ENCODE measurements at places on chromosomes 7 and 10.
A peak's percentile ranks its signal among the peaks of the same experiment; 100 is the strongest.

GRCh38 chr10:69647126-69647525, 17.1 kb downstream of the FAM241B start:
- no peak for DNase-seq

DNA sequence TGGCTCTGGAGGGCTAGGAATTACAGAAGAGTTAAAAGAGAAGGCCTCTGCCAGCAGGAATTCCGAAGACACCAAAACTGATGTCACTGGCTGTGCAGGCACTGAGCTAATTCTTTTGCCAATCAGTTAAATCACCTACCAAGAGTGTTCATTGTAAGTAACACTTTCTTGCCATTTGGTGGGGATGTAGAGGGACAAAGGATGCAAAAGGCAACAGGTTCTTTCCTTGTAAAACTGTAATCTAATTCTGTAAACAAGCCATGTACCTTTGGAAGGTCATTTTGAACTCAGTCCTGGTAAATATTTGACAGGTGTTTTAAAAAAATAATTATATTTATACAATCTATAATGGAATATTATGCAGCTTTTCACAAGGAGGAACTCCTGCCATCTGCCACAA, 438.4 kb downstream of the AUTS2 start:
- no peak for DNase-seq

GRCh38 chr10:26805567-26806245, 55.1 kb downstream of the ABI1 start:
- no peak for DNase-seq

GRCh38 chr10:69759641-69760040, 42.1 kb upstream of the COL13A1 start:
- no peak for DNase-seq

GRCh38 chr10:6671976-6672375, 91.9 kb upstream of the PRKCQ start:
- DNase-seq = no peak

GRCh38 chr7:141073641-141074161, at the start of gene TMEM178B:
Gene TMEM178B (plus strand): TSS chr7:141074064.
- DNase-seq = no peak

DNA sequence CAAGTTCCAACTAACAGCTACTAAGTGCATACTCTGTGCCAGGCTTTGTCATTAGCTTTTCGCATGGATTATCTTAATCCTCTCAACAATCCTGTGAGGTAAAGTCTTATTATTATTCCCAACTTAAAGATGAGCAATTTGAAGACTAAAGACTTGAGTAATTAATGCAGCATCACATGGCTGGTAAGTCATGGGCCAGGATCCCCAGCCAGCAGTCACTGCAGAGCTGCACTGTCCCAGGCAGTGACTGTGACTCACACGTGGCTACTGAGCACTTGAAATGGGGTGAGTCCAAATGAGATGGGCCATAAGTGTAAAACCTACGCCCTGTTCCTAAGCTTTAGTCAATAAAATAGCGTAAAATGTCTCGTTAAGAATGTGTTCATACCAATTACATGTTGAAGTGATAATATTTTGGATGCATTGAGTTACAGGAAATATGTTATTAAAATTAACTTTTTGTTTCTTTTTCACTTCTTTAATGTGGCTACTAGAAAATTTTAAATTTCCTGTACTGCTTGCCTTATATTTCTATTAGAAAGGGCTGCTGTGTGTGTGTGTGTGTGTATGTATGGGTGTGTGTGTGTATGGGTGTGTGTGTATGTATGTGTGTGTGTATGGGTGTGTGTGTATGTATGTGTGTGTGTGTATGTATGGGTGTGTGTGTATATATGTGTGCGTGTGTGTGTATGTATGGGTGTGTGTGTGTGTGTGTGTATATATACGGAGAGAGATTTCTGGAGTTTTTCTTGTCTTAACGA, 756.3 kb downstream of the AUTS2 start:
- DNase-seq = no peak

DNA sequence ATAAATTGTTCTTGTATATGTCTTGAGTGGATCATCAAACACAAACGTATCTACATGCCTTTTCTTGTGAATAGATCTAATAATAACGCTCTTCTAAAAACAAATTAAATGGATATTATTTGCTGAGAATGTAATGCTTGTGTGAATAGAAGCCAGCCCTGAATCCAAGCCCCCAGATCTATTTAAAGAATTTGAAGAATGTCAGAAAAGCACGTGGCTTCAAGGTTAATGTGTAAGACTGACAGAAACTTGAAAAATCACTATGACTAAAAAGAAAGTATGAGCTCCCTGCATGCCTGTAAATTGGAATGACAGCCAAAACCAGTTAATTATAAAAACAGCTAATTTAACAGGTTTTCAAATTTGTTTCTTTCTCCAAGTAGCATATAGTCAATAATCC, 43.2 kb upstream of the ATRNL1 start:
- DNase-seq = no peak

DNA sequence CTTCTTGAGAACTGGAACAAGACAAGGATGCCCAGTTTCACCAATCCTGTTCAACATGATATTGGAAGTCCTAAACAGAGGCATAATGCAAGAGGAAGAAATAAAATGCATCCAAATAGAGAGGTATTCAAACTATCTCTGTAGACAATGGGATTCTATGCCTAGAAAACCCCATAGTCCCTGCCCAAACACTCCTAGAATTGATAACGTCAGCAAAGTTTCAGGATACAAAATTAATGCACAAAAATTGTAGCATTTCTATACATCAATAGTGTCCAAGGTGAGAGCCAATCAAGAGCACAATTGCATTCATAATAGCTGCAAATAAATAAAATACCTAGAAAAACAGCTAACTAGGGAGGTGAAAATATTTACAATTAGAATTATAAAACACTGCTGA, 72.5 kb downstream of the PCDH15 start:
- DNase-seq = no peak

DNA sequence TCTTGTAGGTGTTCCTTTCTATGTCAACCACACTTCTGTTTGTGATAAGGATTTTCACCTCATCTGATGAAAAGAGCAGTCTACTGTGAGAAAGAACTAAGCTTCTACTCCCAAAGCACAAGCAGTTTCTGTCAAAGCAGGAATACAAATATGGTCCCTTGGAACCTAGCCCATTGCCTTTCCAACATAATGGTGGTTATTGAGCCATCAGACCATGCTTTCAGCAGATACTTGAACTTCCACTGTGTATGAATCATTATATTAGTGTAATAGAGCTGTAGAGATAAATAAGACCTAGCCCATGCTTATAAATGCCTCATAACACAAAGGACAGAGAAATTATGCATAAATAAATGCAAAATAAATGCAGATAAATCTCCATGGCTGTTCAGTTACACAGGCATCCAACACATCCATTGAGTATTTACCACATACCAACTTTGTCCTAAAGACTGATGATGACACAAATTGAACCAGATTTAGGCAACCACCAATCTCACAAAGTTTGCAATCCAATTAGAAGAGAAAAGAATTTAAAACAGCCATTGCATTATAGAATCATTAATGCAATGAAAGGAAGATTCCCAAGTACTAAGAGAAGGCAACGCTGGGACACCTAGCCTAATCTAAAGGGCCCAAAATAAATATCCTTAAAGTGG, 729.4 kb upstream of the C7orf33 start:
- DNase-seq = no peak

DNA sequence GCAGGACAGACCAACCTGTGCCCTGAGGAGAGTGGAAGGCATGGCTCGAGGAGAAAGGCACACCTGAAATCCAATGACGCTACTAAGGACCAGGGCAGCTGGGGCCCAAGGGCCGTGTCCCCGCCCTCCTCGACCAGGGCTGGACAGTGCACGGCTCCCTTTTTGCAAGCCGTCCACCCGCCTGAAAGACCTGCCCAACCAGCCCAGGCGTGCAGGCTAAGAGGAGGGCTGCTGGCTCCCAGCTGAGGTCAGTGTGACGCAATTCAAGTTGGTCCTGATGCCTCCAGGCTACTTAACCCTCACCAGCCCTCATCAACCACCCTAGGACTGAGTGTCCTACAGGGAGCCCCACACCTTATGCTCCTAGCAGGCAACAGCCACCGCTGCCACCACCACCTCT, 69.3 kb downstream of the DLG5 start:
- no peak for DNase-seq

GRCh38 chr7:80415522-80415921, 96.3 kb downstream of the GNAT3 start:
- no peak for DNase-seq

GRCh38 chr7:44291733-44292419, 33.5 kb downstream of the CAMK2B start:
- DNase-seq = no peak

GRCh38 chr7:44767912-44768627, 19.4 kb downstream of the ZMIZ2 start:
- DNase-seq = no peak

- DNase-seq = no peak
These were observed 32.0 kb downstream of the CUL2 start for GRCh38 chr10:35058134-35058533.

- no peak for DNase-seq
These were observed 2.3 kb upstream of the SHH start for GRCh38 chr7:155814316-155815276.

DNA sequence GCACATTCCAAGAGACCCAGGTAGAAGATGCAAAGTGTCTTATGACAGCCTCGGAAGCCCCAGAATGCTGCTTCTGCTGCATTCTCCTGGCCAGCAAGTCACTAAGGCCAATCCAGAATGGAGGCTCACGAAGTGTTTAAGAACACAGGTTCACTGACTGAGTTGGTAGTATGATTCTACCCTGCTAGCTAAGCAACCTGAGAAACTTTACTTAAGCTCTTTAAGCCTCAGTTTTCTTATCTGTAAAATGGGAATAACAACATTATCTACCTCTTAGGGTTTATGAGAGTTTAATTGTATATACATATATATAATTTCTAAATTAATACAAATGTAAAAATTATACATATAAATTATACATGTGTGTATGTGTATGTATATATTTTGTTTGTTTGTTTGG, 22.8 kb upstream of the SAMD8 start:
- no peak for DNase-seq

GRCh38 chr10:20879136-20879535, 18.0 kb downstream of the NEBL start:
- DNase-seq = no peak

GRCh38 chr10:48288661-48289060, 14.2 kb upstream of the FRMPD2 start:
- DNase-seq = no peak

- no peak for DNase-seq
These were observed 29.7 kb downstream of the STN1 start for GRCh38 chr10:103888113-103888841.

DNA sequence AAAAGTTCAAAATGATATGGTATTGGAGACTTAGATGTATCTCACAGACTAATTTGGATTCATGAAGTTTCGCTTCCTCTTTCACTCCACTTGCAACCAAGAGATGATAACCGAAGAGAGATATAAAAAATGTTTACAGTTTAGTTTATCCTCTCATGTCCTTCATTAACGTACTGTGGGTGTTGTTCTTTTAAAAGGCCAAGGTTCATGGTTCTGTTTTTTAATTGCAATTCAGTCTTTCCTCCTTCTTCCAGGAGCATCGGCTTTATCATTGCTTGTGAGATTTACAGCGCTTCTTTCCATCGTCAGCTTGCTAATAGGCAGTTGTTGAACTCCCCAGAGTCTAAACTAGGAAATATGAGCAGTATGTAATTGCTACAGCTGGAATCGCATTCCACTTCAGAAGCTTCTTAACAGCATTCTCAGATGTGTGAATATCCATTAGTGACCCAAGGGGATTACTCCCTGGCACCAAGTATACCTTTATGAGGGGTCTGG, 75.9 kb upstream of the HGF start:
- DNase-seq = peak; percentile 16

- DNase-seq = no peak
These were observed 557 bp downstream of the CYTH3 start for GRCh38 chr7:6271694-6272440.

DNA sequence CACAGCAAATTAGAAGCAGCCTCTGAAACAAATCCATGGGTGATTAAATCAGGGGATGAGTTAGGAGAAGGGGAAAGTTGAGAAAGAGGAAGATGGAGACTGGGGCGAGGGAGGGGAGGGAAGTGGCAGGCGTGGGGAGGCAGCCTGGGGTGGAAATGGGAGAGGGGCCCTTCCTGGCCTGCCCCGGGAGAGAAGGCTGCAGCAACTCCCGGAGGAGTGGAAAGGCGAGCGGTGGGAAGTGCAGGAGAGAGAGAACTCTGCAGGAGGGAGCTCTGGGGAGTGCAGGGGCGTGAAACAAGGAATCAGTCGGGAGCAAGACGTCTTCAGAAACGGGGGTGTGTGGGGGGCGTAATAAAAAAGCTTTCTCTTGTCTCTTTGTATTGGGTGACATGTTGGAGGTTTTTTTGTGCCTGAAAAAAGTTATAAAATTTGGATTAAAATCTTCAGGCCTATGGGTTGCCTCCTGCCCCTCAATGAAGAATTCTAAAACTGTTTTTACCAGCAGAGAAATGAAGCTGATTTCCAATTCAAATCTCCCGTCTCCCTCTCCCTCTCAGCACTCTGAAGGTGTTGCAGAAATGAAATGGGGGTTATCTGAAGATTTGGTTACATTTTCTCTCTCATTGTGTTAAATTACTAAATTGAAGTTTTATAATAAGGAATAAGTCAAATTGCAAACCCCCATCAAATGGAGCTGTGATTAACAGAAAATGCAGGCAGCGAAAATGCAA, 4.7 kb upstream of the UNCX start:
- DNase-seq = no peak

DNA sequence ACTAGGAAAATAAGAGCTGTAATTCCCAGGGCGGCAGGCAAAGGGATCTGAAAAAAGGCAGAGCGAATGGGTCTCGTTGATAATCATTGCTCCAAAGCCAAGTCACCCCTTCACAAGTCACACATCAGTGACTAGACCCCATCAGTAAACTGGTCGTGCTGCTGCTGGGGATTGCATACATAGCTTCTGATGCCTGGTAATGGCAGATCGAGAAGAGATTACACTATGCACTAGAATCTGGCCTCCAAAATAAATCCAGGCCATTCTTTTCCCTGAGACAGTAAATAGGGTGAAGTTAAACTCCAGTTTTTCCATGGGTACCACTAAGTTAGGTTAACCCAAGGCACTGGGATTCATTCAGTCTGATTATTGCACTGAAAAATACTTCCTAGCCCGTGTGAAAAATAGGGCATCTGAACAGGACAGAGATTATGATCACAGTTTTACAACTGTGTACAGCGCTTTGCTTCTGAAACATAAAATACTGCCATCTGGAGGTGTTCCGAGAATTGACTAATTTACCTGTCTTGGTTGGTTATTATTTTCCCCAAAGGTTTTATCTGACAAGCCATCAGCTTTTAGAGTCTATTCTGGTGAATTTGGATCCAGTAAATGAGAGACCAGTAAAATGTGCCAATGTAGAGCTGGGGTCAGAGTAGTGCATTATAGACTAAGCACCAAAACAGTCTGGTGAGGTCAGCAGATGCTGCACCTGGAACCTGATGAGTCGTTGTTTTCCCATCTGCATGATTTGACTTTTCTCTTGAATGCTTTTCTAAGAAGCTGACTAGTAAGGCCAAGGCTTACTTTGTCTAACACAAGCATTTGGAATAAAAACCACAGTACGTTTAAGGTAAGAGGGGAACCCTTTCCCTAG, 82.9 kb upstream of the AFAP1L2 start:
- no peak for DNase-seq

GRCh38 chr7:67343572-67343971, 346.9 kb downstream of the TYW1 start:
- peak; percentile 46 for DNase-seq
